SK-N-SH (cell line): ENCODE measurements at places on chromosomes 1 and 21. TPM values are rescaled to one million over a fixed set of nuclear protein-coding genes. Genes with fewer than 3 reads are reported as not detected.
A peak's percentile ranks its signal among the peaks of the same experiment; 100 is the strongest.

DNA sequence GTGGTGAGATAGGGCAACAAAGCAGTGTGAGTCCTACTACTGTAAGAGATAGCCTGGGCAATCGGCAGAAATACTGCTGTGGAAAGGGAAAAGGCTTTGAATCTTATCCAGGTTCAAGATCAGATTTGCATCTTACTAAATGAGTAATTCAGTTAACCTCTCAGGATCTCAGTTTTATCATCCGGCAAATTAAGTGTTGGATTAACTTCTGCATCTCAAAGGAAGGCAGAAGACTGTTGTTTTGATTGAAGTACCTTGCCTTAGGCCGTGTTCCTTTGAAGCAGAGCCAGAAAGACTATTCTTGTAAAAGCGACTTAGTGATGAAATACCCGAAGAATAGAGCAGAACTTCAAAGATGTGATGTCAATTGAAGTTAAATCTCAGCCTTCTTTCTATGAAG lies 612.9 kb upstream of the USP24 start:
- DNase-seq = no peak

DNA sequence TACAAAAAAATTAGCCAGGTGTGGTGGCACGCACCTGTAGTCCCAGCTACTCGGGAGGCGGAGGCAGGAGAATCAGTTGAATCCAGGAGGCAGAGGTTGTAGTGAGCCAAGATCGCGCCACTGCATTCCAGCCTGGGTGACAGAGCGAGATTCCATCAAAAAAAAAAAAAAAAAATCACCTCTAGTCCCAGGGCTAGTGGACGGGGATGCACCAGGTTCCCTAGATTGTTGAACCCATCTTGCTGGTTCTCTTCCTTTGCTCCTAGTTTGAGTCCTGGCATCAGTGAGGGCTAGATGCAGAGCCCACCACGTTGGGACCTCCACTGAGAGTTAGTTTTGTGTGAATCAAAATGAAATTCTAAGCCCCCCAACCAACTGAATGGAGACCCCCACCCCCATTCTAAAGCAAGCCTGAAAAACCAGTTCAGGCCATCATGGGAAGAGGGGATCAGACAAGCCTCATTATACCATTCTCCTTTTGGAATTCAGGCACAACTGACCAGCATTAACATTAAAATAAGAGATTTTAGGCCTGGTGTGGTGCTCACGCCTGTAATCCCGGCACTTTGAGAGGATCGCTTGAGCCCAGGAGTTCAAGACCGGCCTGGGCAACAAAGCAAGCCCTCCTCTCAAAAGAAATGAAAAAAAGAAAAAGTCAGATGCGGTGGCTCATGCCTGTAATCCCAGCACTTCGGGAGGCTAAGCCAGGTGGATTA lies 17.9 kb upstream of the L1TD1 start:
- no peak for DNase-seq

SPRR5 gene
- polyA plus RNA-seq = not detected in 2 replicates

DNA sequence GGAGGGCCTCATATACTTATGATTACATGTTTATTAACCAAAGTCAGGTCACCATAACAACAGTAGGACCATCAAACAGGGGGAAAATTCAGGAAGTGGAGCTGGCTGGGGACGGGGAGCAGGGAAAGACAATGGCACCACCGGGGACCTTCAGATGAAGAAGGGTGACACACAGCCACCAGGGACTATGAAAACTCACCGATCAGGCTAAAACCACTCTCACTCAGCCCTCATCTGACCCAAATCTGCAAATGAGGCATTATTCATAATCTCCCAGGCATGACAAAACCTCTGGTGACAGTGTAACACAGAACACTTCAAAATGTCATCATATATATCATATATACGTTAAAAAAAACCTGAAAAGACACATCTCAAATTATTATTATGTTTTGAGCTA lies 11.2 kb downstream of the MKNK1 start:
- DNase-seq = no peak

IQCC gene
- 2.4 and 2.9 TPM in 2 replicates for polyA plus RNA-seq

GRCh38 chr1:65255035-65255655 lies 54.2 kb upstream of the DNAJC6 start:
- DNase-seq = peak; percentile 40

DNA sequence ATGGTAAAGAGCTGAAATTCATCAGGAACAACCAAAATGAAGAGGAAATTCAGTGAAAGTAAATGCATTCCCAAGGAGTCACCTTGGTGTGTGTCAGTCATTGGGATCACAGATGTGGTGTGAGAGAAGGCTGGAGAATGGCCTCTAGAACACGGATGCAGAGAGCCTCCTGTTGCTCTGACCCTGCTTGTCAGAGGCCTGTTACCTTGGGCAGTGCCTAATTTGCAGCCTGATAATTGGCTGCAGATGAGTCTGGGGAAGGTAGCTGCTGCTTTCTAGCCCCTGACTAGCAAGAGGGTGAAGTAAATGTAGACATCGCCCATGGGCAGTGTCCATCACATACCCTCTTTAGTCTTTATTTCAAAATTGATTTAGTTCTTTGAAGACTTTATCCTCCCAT lies 3.3 kb downstream of the GCSAML start:
- no peak for DNase-seq

HES4 gene
- polyA plus RNA-seq = 4.2 and 4.7 TPM in 2 replicates

- DNase-seq = no peak
Measured at GRCh38 chr1:215794156-215794555, 227.1 kb downstream of the KCTD3 start.

POLR3C gene
- polyA plus RNA-seq = 34.1 and 40.9 TPM in 2 replicates

DNA sequence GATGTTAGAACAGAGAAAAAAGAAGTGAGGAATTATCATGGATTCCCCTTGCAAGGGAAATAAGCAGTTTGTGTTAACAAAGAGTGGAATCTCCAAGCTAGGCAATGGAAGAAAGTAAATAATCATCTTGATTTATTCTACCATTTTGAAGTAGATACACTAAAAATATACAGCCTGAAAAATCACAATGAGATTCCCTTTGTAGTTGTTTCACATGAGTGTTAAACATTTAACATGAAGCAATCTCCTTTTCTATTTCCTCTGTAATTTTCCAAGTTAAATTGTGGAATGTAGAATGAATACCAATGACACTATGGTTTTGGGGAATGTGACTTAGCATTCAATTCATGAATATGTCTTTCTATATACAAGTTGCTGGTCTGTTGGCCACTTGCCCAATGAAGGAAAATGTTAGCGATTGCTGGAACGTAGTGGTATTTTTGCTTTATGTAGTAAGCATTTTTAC lies 5.7 kb downstream of the TGFB2 start:
- no peak for DNase-seq

CA6 gene
- polyA plus RNA-seq = not detected in 2 replicates

- peak; percentile 44 for DNase-seq
Measured at GRCh38 chr1:40980453-40981121, 1.1 kb downstream of the CTPS1 start.

- no peak for DNase-seq
Measured at GRCh38 chr21:46391773-46392172, 66.9 kb upstream of the DIP2A start.

KRTAP7-1 gene
- polyA plus RNA-seq = not detected in 2 replicates

- no peak for DNase-seq
Measured at GRCh38 chr1:58888833-58889232, 105.0 kb upstream of the JUN start.
